ENCODE measurements at places on chromosomes 4 and X.
A peak's percentile ranks its signal among the peaks of the same experiment; 100 is the strongest.

DNA sequence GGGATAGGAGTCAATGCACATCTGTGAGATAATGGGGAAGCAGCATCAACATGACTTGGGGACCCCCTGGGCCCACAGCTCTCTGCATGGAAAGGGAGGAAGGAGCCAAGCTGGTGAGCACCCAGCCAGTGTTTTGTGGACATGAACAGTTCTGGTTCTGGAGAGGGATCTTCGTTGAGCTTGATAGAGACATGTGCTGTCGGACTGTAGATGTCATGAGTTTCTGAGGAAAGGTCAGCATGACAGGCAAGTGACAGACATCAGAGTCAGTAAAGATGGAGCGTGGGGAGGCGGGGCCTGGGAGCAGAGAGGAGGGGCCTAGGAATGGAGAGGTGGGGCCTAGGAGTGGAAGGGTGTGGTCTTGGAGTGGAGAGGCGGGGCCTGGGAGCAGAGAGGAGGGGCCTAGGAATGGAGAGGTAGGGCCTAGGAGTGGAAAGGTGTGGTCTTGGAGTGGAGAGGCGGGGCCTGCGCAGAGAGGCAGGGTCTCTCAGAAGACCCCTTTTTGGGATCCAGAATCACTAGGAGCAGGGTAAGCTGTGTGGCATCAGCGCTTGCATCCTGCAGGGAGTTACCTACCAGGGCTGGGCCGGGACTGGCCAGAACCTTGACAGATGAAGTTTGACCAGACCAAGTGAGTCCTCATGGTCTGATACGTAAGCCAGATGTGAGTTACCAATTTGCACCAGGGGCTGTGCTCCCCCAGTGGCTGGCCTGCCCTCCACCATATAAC lies 33.7 kb downstream of the PIGG start:
- no peak for DNase-seq

GRCh38 chrX:46630141-46630540 lies 56.6 kb downstream of the CHST7 start:
- DNase-seq = no peak

GRCh38 chr4:153244969-153245368 lies 40.7 kb downstream of the TRIM2 start:
- no peak for DNase-seq

GRCh38 chr4:31146366-31146765 lies 426.2 kb downstream of the PCDH7 start:
- no peak for DNase-seq

DNA sequence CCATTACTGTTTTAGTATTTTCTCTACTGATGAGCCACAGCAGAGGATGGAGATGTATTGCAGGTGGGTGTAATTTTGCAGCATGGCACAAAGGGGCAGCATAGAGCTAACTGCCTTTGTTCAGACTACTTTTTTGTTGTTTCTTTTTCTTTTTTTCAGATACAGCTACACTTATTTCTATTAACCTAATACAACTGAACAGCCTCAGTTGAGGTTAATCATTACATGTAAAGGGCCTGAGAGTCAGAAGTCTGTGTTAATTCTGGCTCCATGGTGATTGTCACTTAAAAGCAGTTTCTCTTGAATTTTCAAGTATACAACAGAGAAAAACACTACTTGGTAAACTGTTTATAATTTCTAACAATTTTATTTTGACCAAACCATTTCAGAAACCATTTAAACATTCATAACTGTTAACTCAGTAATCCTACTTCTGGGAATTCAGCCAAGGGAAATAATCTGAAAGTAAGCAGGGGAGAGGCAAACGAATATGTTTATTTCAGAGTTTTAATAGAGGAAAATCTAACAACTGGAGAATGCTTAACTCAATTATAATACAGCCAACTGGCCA lies 13.9 kb upstream of the PPEF2 start:
- DNase-seq = peak; percentile 67
